ENCODE measurements at places on chromosomes 5 and 9.
A peak's percentile ranks its signal among the peaks of the same experiment; 100 is the strongest.

DNA sequence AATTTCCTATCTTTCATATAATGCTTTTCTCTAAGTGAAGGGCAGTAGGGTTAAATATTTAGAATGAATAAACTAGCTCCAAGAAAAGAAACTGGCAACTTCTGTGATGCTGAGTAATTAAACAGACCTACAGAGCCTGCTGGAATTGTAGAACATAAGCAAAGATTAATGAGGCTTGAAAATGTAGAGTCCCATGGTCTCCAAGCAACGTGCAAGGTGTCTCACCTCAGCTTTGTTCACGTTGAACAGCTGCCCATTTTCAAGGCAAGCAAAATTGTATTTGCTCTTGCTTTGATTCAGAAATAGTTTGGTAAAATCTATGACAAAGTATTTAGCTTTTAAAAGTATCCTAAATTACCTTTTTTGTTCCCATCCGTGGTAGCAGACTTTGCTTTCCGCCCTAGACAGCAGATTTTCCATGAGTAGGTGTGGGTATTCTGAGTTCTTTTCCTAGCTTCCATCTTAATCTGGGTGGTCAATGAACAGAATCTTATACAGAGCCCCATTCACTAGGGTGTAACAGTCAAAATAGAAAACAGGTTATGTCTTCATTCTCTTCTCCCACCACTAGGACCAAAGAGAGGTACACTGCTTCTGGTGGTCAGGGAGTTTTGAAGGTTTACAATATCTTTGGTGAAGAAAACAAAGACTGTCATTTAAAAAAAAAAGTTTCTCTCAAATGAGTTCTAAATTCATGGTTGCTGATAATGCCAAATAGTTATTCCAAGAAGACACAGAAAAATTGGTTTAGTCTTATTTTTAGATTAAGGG lies 52.1 kb upstream of the TYRP1 start:
- no peak for DNase-seq

DNA sequence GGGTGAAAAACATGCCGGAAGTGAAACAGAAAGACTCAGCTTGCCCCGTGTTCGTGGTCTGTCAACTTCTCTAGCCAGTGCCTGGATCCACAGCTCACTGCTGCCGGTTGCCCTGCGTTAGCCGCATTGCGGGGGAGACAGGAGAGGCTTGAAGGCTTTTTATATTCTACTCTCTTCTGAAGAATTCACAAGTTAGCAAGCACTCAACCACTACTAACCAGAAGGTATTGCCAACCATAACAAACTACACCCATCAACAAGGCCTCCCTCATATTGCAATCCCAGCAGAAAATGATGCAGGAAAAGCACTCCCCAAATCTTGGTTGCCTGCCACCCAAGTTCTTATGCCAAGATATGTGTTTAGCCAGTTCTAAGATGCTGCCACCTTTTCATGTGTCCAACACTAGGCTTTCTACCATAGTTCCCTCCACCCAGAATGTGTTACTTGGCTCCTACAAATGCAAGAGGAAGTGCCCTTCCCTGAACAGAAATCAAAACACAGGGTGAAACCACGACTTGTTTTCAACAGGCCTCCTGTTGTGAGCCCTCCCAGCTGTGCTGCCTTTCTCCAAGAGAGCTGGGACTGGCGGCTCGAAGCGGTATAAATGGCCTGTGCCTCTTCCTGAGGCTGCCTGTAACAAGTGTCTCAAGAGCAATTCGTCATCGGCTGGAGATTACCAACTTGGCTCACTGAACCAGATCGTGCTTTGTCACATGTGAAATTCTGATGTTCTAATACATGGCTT lies 129.0 kb downstream of the SNX18 start:
- DNase-seq: no peak

DNA sequence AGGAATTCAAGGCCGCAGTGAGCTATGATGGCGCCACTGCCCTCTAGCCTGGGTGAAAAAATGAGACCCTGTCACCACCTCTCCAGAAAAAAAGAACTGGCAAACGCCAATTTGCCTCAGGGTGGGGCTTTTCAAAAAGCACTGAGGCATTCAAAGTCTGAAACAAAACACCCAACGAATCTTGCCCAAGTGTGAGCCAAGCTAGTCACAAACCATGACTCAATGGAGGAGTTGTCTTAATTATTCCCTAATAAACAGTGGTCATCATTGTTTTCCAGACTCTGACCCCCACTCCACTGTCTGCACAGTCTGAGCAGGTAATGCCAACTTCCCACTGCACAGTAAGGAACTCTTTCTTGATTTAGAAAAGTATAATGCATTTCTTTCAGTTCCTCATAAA lies 16.8 kb downstream of the FRMD3 start:
- no peak for DNase-seq

GRCh38 chr5:178941361-178941760 lies 363 bp downstream of the ZNF454 start:
- no peak for DNase-seq

DNA sequence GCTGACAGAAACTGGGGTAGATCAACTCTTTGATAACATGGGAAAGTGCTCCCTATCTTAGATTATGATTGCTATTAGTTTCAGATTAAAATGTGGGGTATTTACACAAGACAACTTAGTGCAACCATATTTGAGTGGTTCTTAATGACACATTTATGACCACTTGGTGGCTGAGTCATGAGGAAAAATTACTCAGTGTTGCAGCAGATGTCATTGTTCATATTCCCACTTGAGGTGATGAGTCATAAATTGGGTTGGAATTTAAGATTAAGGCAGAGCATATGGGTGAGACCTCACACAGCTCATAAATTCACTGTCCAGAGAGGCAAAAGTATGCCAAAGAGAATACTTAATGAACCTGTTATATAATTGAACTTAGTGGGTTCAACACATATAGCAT lies 408.3 kb downstream of the DMRT2 start:
- no peak for DNase-seq

DNA sequence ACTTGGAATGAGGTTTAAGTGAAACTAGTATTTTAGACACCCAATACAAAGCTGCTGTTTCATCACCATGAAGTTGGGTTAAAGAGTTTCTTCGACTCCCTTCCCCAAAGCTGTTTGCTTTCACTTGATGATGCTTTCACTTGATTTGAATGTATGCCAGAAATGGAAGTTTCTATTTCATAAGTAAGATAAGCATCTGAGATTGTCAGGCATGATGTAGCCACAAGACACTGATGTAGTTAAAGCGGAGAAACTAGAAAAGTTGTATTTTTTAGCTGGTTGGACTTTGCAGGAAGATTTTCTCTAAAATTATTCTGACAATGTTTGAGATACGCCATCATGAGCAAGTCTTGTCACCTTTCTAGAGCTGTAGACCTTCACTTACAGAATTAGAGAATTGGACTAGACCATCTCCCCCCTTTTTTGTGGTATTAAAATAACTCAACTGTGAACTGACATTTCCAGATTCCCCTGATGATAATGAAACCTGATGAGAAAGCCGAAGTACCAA lies 20.0 kb downstream of the MOCS2 start:
- no peak for DNase-seq

DNA sequence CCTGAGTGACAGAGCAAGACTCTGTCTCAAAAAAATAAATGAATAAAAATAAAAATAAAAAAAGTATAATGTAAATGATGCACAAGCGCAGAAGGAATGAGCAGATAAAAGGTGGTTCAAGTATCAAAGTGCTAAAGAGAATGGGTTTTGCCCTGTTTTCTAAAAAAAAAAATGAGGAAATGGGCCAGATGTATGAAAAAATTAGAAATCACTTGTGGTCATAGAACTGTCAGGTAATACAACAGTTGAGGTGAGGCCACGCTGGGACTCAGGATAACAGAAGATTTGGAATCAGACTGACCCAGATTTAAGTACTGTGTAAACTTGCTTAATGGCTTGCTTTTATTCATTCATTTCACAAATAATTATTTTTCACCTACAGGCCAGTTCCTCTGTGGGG lies 69.8 kb downstream of the MAPKAP1 start:
- no peak for DNase-seq

- no peak for DNase-seq
Observed at GRCh38 chr9:16039988-16040761, 487.3 kb downstream of the CCDC171 start.

DNA sequence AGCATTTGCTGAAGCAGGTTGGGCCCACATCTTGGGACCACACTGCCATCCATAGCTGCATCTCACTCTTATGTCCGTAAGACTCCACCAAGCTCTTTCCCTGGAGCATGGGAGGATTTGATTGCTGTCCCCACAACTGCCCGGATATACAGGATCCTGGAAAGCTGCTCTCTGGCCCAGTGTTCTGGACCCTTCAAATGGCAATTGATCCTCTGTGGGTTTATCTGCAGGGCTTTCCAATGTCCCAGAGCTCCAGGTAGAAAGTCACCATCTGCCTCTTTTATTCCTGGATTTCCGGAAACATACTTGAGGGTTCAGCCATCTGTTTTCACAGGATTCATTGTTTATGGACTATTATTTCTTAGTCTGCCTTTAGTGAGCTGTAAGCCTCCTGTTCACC lies 214.6 kb downstream of the SREK1 start:
- DNase-seq: no peak

DNA sequence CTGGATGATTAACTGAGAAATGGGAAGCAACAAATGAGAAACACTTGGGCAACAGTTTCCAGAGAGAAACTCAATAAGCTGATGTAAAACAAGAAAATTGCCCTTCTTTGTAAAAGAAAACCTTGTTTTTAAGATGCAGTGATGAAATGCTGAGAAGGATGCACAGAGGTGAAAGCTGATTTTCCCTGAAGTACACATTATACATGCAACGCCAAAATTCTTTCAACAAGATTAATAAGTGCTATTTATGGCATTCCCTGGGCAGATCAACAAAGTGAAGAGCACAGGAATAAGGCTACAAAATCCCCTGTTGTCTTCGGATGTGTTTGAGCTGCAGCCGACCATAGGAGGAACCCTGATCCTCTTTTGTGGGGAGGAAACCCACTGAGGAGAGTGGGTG lies 208.0 kb upstream of the ANKH start:
- no peak for DNase-seq

DNA sequence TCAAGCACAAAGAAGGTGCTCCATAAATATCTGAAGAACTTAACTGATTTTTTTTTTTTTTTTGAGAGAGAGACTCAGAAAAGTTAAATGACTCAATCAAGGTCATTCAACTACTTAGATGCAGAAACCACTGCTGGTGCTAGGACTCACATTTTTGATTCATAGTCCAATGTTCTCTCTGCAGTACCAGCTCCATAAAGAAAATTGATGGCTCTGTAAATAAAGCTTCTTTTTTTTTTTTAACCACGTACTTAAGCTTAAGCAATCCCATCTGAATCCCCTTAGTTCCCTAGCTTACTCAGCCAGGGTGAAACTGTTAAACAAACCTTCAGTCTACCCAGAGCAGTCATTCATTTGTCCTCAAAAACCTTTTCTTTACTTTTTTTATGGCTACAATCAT lies 657.0 kb upstream of the WWC1 start:
- no peak for DNase-seq

DNA sequence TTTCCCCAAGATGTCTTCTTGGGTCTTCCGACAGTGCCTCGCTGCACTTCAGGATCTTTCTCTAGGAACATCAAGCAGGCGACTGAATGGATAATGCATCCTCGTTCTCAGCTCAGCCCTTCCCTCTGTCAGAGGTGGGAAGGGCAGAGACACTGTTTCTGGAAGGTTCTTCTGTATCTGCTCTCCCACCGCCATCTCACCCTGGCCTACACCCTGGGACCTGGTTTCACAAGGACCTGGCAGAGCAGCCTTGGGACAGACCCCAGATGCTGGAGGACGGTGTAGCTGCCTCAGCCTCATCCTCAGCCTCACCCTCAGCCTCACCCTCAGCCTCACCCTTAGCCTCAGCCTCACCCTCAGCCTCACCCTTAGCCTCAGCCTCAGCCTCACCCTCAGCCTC lies 18.5 kb downstream of the MRPL36 start:
- no peak for DNase-seq

- no peak for DNase-seq
Observed at GRCh38 chr5:163670036-163670435, 164.6 kb downstream of the MAT2B start.

DNA sequence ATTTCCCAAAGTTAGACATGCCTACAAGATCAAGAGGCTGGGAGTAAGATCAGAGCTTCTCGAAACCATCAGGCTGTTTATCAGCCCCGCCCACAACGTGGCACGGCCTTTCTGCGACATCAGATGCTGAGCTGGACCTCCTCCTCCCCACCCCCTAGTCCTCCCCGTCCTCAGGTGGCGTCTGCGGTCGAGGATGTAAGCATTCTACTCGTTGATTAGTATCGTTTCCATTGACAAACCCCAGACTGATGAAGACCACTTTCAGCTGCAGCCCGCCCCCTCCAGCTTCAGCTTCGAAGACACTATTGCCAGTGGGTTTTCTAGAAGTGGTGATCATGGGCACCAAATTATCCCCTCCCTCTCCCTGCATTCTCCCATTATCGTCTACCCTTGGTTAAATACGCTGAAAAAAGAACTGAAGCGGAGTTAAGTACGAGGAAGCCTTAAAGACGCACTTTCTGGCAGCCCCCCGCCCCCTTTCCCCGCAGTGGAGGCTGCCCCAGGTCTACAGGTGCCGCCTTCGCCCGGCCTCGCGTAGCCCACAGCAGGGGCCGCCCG lies 1.1 kb downstream of the PPIC start:
- DNase-seq: no peak

GRCh38 chr5:150517272-150518152 lies 9.6 kb downstream of the NDST1 start:
- DNase-seq: no peak

- peak; percentile 38 for DNase-seq
Observed at GRCh38 chr9:97632248-97632984, 752 bp downstream of the TSTD2 start.

- DNase-seq: no peak
Observed at GRCh38 chr5:90096415-90097081, 313.0 kb downstream of the CETN3 start.

DNA sequence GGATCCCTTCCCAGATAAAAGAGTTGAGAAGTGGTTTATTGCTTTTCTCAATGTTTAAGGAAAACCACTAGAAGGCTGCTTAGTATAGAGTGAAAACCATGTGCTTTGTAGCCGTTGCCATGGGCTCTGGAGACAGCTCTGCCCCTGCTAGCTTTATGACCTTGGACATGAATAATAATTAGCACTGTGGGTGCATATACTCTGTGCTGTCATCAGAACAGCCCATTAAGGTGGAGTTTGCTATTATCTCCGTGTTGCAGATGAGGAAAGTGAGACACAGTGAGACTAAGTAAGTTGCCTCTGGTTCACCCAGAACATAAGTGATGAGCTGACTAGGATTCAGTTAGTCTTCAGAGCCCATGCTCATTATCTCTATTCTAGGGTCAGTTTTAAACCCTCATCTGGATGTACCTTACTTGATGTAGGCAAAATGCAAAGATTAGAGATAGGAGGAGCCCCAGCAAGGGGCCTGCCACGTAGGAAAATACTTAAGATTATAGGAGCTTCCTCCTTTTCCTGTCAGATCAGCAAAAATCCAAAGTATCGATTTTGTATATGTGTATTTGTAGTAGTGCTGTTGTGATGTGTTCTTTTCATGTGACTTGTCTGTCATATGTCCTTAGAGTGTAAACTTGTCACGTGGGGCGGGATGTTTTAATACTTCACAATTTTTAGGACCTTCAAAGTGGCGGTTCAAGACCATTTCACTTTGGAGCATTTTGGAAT lies 102.5 kb downstream of the TLE4 start:
- no peak for DNase-seq

GRCh38 chr9:9557804-9558334 lies 1054.9 kb downstream of the PTPRD start:
- peak; percentile 20 for DNase-seq

- no peak for DNase-seq
Observed at GRCh38 chr9:12141422-12141821, 551.8 kb upstream of the TYRP1 start.
